ENCODE measurements at places on chromosomes 1 and 21. TPM values are rescaled to one million over a fixed set of nuclear protein-coding genes. Genes with fewer than 3 reads are reported as not detected.

GRCh38 chr1:170593173-170594011, 61.4 kb downstream of the GORAB start:
- DNase-seq, result no peak
- no peak overlapping the region for H3K4me3 ChIP-seq
- no peaks in the 10 kb centered on the region for H3K4me1 ChIP-seq
- H3K27ac ChIP-seq, result no peak overlapping the region

DNA sequence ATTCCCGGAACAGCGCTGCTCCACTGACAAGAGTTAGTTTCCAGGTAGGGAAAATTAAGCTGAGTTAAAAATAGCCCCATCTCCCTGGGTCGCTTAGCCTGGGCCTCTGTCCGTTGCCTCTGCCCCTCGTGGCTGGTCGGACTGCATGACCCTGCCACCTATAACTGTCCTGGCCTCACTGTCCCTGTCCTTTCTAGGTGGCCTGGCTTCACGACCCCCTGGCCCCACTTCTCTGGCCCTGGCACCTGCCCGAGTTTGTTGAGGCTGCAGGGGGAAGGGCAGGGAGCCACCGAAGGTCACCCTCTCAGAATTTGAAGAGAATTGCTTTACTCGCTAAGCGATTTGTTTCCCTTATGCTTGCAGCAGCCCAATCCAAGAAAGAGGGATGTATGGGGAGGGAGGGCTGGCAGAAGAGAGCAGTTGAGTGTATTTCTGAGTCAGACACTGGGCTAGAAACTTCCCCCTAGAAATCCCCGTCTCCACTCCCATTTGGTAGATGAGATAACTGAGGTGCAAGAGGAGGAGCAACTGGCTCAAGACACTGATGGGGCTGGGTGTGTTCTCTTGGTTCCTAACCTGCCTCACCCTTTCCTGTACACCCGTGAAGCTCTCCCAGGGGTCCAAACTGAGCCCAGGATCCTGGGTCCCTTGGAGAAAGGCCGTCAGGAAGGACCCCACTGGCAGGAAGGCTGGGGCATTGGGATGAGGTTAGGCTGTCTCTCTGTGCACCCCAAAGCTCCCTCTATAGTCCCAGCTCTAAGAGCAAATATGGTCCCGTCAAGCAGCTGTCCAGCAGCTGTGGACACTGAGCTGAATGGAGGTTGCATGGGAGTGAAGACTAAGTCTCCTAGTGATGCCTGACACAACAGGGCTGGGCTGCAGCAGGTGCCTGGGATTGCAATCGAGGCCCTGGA, 2.9 kb upstream of the EDN2 start:
- H3K36me3 ChIP-seq, result no peaks in the 10 kb centered on the region
- no peak overlapping the region for H3K4me3 ChIP-seq
- no peaks in the 10 kb centered on the region for H3K27me3 ChIP-seq
- no peak for DNase-seq
- H3K4me1 ChIP-seq, result no peaks in the 10 kb centered on the region

DNA sequence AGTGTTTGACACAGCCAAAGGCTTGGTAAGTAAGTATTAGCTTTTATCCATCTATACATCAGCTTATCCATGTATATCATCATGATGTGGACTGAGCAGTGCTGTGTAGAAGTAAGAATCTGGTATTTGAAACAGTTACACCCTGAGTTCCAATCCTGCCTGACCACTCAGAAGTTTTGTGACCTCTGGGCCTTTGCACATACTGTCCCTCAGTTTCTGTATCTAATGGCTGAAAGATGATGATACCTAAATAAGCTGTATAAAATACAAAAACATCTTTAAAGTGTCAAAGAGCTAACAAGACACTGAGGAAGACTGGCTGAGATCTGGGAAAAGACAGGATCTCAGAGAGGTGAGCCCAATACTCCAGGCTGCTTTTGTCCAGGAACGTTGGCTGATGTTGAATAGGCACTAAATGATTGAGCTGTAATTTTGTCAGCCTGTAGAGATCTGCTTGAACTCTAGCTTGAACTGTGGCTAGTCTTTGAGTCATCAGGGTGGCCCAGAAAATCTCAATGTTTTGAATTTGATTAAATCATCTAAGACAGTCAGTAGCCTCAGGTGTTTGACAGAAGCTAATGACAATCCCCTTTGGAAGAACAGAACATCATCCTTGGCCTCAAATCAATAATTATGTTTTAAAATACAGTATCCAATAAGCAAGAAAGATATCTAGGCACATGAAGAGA, 20.2 kb upstream of the OTUD3 start:
- no peak overlapping the region for H3K4me3 ChIP-seq
- H3K27me3 ChIP-seq, result no peaks in the 10 kb centered on the region
- no peak overlapping the region for H3K27ac ChIP-seq
- no peak for DNase-seq
- H3K4me1 ChIP-seq, result no peaks in the 10 kb centered on the region
- no peaks in the 10 kb centered on the region for H3K36me3 ChIP-seq

DNA sequence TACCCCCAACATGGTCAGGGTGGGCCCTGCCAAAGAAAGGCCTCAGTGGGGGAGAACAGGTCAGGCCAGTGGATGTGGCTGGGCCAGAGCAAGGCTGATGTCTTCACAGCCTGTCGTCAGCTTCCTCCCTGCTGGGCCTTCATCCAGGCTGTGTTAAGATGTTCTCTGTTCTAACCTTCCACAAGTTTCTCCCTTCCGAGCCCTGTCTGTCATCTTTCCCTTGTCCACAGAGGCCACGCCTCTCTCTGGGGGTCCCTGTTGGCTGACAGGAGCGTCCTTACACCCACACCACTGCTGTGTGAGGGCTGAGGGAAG, 36.2 kb downstream of the SIM2 start:
- DNase-seq, result no peak
- no peaks in the 10 kb centered on the region for H3K36me3 ChIP-seq
- H3K27me3 ChIP-seq, result no peaks in the 10 kb centered on the region
- H3K4me3 ChIP-seq, result no peak overlapping the region
- H3K27ac ChIP-seq, result no peak overlapping the region

- H3K27me3 ChIP-seq, result no peaks in the 10 kb centered on the region
- no peaks in the 10 kb centered on the region for H3K4me1 ChIP-seq
- peak; percentile 37 for DNase-seq
These were observed 6.9 kb downstream of the ACKR1 start for GRCh38 chr1:159211331-159212136.

GRCh38 chr1:23527366-23527765, 3.7 kb downstream of the E2F2 start:
- DNase-seq, result no peak
- no peak overlapping the region for H3K4me3 ChIP-seq
- H3K36me3 ChIP-seq, result no peaks in the 10 kb centered on the region

GRCh38 chr1:28236656-28237322, 865 bp downstream of the ATP5IF1 start:
- H3K27ac ChIP-seq, result peak overlapping the region; percentile 89
- DNase-seq, result no peak
- H3K36me3 ChIP-seq, result no peaks in the 10 kb centered on the region
- no peaks in the 10 kb centered on the region for H3K27me3 ChIP-seq

DNA sequence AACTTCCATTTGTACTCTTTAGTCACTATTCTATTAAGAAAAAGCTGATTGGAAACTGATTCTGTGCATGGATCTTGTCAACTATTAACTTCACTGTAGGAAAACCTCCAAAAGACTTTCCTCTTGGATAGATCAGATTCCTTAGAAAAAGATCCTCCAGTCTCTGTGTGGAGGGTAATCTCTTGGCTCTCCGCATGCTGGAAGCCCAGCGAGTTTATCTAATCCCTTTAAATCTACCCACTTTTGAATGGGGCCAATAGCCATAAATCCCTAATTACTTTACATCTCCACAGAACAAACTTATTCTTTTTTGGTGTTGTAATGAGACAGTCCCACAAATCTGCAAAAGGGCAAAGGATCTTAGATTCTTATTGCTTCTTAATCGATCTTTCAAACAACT, 1206.4 kb upstream of the ADGRL4 start:
- H3K36me3 ChIP-seq, result no peaks in the 10 kb centered on the region
- peaks cover 10% of the 10 kb centered on the region for H3K4me1 ChIP-seq
- H3K27me3 ChIP-seq, result no peaks in the 10 kb centered on the region
- no peak for DNase-seq
- no peak overlapping the region for H3K27ac ChIP-seq

- H3K4me3 ChIP-seq, result no peak overlapping the region
- peaks cover 11% of the 10 kb centered on the region for H3K4me1 ChIP-seq
- no peak overlapping the region for H3K27ac ChIP-seq
- H3K27me3 ChIP-seq, result no peaks in the 10 kb centered on the region
- H3K36me3 ChIP-seq, result no peaks in the 10 kb centered on the region
These were observed 26.8 kb downstream of the CCN1 start for GRCh38 chr1:85607126-85607920.

DNA sequence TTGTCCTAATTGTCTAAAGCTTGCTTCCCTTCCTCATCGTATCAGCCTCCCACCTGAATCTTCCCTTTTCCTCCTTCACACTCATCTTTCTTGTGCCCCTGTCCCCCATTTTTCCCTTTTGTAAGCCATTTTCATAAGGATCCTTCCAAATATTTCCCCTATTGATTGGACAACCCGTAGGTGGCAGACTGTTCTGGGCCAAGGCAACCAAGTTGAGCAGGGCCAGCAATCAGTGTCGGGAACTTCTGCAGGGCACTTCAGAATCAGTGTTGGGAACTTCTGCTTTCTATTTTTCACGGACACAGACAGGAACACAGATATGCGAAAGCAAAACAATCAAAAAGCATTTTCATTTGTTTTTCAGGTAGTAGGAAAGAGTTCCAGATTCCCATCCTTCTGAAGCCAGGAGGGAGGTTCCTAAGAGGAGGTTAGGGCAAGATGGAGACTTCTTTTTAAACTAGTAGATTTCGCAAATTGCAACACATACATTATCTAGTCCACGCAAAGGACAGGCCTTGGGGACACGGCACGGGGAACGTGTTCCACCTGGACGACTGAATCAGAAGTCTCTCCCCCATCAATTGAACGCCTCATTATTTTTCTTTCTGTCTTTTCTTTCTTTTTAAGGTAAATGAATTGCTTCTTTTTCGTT, 691 bp upstream of the MPZL1 start:
- peak overlapping the region; percentile 82 for H3K4me3 ChIP-seq
- peak overlapping the region; percentile 58 for H3K27ac ChIP-seq
- H3K27me3 ChIP-seq, result no peaks in the 10 kb centered on the region
- DNase-seq, result peak; percentile 43

DNA sequence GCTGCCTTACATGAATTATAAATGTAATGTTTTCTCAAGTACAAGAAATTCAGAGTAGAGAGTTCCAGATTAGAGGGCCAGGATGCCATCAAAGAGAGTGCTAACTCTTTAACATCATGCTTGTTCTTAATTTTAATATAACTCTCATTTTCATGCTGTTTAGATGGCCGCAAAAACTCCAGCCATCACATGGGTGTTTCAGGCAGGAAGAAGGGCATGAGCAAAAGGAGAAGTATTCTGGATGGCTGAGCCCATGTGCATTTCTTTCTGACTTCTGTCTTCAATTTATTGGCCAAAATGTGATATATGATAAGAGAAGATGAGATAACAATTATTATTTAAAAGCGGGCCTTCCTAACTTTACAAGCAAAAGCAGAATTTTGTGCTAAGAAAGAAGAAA, 1328.6 kb downstream of the MRPL39 start:
- no peaks in the 10 kb centered on the region for H3K4me1 ChIP-seq
- no peak overlapping the region for H3K4me3 ChIP-seq
- H3K36me3 ChIP-seq, result no peaks in the 10 kb centered on the region
- no peak overlapping the region for H3K27ac ChIP-seq

DNA sequence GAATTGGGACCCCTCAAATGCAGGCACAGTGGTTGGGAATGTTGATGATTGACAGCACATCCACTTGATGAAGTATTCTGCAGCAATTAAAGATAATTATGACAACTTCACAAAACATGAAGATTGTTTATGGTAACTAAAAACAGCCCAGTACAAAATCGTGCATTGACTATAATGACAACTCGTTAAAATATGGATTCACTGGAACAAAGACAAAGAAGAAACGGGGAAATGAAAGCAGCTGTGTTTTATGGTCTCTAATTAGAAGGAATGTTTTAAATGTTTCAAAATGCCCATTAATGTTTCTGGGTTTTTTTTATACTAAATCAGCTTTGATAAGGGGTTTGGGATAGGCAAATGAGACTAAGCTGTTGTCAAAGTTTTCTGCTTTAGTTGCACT, 36.1 kb downstream of the NIPAL3 start:
- DNase-seq, result no peak
- H3K4me1 ChIP-seq, result no peaks in the 10 kb centered on the region
- no peak overlapping the region for H3K27ac ChIP-seq

DNA sequence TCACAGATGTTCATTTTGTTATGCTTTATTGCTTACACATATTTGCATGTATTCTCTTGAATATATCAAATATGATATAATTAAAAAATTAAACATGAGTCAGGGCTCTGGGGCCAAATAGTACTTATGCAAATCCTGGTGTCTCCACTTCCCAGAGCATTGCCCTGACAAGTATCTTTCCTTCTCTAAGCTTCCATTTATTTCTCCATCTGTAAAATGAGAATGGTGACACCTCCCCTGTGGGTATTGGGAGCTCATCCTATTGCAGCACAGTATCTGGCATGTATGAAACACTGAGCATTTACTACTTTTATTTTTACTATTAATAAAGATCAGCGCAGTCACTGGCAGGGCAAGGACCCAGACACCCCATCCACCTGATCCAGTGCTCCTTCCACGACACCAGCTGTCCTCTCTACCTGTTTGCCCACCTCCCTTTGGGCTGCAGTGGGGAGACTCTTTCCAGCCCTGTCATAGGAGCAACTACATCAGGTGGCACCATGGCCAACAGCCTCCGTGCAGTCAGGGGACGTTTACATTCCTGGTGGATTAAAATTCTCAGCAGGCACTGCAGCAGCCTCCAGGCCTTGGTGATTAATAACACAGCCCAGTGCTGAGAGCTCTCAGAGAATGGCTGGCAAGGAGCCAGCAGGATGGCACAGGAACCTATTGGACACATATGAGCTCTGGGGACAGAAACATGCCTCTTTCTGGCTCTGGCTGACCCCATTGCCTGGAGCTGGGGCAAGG, 113.0 kb downstream of the DMRTB1 start:
- H3K4me3 ChIP-seq, result no peak overlapping the region
- DNase-seq, result no peak
- no peaks in the 10 kb centered on the region for H3K36me3 ChIP-seq
- H3K4me1 ChIP-seq, result no peaks in the 10 kb centered on the region
- no peak overlapping the region for H3K27ac ChIP-seq

- DNase-seq, result no peak
- peaks cover 91% of the 10 kb centered on the region for H3K27me3 ChIP-seq
- H3K27ac ChIP-seq, result no peak overlapping the region
These were observed 1.6 kb upstream of the KDF1 start for GRCh38 chr1:26961826-26962225.

- no peaks in the 10 kb centered on the region for H3K27me3 ChIP-seq
- H3K4me3 ChIP-seq, result no peak overlapping the region
- H3K27ac ChIP-seq, result peak overlapping the region; percentile 85
- no peak for DNase-seq
- H3K4me1 ChIP-seq, result peaks cover 76% of the 10 kb centered on the region
These were observed 8.9 kb upstream of the ADORA3 start for GRCh38 chr1:111512132-111512889.

The CA6 gene
- total RNA-seq, result not detected

The PADI3 gene
- total RNA-seq, result not detected

The PROK1 gene
- total RNA-seq, result 4.6 TPM

The C1orf115 gene
- total RNA-seq, result 25.6 TPM

The OLIG2 gene
- total RNA-seq, result not detected

The GPR153 gene
- 10.8 TPM for total RNA-seq

The LRRC71 gene
- total RNA-seq, result 0.66 TPM

The CR2 gene
- not detected for total RNA-seq
